ENCODE measurements at places on chromosomes 7 and 10. TPM values are rescaled to one million over a fixed set of nuclear protein-coding genes. Genes with fewer than 3 reads are reported as not detected.

GRCh38 chr10:35561715-35562114, 43.4 kb upstream of the GJD4 start:
- no peak overlapping the region for H3K4me3 ChIP-seq
- no peaks in the 10 kb centered on the region for H3K27me3 ChIP-seq
- DNase-seq: no peak
- no peak overlapping the region for H3K27ac ChIP-seq

DNA sequence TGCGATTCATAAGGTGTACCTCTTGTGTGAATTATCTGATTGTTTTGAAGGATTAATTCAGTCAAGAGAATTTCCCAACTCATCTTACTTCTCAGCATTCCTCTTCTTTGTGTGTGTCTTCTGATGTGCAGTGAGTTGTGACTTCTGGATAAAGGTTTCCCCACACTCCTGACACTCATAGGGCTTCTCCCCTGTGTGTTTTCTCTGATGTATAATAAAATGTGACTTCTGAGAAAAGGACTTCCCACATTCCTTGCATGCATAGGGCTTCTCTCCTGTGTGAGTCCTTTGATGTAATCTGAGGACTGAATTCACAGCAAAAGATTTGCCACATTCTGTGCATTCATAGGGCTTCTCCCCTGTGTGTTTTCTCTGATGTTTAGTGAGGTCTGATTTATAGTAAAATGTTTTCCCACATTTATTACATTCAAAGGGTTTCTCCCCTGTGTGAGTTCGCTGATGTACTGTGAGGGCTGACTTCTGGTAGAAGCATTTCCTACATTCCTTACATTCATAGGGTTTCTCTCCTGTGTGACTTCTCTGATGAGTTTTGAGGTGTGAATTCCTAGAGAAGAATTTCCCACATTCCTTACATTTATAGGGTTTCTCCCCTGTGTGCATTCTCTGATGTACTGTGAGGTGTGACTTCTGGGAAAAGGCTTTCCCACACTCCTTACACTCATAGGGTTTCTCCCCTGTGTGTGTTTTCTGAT, 24.2 kb downstream of the ZNF25 start:
- DNase-seq: no peak
- no peaks in the 10 kb centered on the region for H3K27me3 ChIP-seq
- H3K4me3 ChIP-seq: no peak overlapping the region
- H3K27ac ChIP-seq: no peak overlapping the region
- H3K36me3 ChIP-seq: peaks cover 96% of the 10 kb centered on the region

- no peaks in the 10 kb centered on the region for H3K36me3 ChIP-seq
- H3K4me1 ChIP-seq: no peaks in the 10 kb centered on the region
- DNase-seq: no peak
- H3K27me3 ChIP-seq: no peaks in the 10 kb centered on the region
- H3K4me3 ChIP-seq: no peak overlapping the region
These were observed 38.5 kb upstream of the MTPN start for GRCh38 chr7:136015638-136016037.

DNA sequence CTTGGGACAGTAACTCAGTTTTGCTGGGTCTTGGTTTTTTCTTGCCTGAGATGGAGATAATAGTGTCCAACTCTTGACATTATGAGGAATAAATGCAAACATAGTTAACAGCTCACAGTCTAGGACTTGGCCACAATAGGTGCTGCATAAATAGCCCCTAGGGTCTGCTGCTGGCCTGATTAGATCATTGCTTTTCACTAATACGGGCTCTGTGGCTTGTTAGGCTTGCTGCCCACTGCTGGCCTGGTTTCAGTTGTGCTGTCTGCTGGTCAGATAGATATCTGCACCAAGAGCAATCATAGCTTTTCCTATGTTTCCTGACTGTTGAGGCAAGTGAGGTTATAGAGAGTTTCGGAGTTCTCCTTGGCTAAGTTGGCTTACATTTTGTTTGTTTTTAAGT, 246.1 kb downstream of the DNAJB9 start:
- H3K27me3 ChIP-seq: no peaks in the 10 kb centered on the region
- no peak for DNase-seq
- H3K4me1 ChIP-seq: no peaks in the 10 kb centered on the region
- no peak overlapping the region for H3K27ac ChIP-seq

The AKR1E2 gene
- 23.7 TPM for total RNA-seq

The PPP2R2D gene
- 28.0 TPM for total RNA-seq

The ZNF239 gene
- total RNA-seq: 3.3 TPM
